Aortic smooth muscle cell (primary cell): ENCODE measurements at places on chromosomes 12 and 14. TPM values are rescaled to one million over a fixed set of nuclear protein-coding genes. Genes with fewer than 3 reads are reported as not detected.

Gene SLC25A47
- not detected in 2 replicates for total RNA-seq

Gene PSMC1
- 193 and 246 TPM in 2 replicates for total RNA-seq

Gene IL22
- not detected in 2 replicates for total RNA-seq

Gene FGF6
- not detected in 2 replicates for total RNA-seq

Gene RASSF9
- 0.66 and 0.93 TPM in 2 replicates for total RNA-seq

Gene ARHGAP9
- not detected in 2 replicates for total RNA-seq

Gene NELL2
- under 0.01 TPM in 1 of 2 replicates, not detected in the other for total RNA-seq

Gene ST8SIA1
- total RNA-seq = 1.2 and 1.9 TPM in 2 replicates

Gene ASCL1
- total RNA-seq = not detected in 2 replicates
